ENCODE measurements at places on chromosomes 6 and 20.

- DNase-seq, result no peak
These were observed 128.0 kb upstream of the NT5E start for GRCh38 chr6:85321906-85322305.

GRCh38 chr6:43026365-43026764 lies 4.9 kb downstream of the RRP36 start:
- no peak for DNase-seq

DNA sequence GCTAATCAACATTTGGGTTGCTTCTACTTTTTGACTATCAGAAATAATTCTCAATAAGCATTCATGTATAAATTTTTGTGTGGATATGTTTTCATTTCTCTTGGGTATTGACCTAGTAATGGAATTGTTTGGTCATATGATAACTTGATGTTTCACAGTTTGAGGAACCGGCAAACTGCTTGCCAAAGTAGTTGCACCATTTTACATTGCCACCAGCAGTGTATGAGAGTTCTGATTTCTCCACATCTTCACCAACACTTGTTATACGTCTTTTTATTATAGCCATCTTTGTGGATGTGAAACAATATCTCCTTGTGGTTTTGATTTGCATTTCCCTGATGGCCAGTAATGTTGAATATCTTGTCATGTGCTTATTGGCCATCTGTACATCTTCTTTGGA lies 42.6 kb upstream of the TGM2 start:
- no peak for DNase-seq

GRCh38 chr6:106273087-106273486 lies 52.5 kb downstream of the ATG5 start:
- no peak for DNase-seq

DNA sequence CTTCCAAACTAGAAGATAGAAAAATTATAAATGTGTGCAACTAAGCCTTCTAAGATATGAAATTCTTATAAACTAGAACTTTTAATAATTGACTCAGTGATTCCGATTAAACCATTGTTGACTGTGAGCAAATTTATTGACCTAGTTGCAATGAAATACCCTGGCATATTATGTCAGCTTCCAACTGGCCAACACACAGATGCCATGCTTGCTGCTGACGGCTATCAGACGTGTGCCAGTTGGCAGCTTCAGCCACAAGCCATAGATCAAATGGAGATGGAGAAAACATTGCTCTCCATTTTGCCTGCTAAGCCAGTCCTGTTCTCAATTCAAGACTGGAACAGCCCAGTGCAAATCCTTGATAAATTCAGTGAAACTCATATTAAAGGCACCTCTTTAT lies 101.7 kb upstream of the HDGFL1 start:
- DNase-seq, result no peak

DNA sequence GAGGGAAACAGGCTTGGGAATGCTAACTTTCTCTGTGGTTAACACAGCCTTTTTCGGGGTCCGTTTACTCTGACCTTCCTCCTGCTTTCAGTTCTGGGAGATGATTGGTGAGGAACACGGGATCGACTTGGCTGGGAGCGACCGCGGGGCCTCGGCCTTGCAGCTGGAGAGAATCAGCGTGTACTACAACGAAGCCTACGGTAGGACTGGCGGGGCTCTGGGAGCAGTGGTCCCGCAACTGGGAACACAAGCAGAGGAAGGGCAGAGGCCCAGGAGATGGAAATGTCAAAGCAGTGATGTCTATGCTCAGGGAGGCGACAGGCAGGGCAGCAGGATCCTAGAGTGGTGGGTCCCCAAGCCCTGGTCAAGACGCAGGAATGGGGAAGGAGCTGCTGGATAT lies 3.5 kb downstream of the TUBB1 start:
- no peak for DNase-seq

DNA sequence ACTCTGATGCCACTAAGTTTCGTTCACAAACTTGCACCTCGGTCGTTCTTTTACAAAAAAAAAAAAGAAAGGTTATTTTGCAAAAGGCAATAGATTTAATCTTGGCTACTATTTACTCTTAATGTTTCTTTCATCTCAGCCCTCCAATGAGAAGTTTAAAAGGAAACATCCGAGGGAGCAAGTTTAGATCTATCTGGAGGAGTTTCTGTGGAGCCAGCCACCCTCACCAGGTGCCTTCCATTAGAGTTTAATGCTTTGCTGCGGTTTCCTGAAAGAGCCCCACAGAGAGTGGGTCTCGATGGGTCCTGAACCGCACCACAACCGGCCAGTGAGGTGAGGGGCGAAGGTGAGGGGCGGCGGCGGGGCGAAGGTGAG lies 632 bp downstream of the PRKN start:
- DNase-seq, result no peak

GRCh38 chr6:151044465-151045441 lies 179.3 kb downstream of the MTHFD1L start:
- no peak for DNase-seq

DNA sequence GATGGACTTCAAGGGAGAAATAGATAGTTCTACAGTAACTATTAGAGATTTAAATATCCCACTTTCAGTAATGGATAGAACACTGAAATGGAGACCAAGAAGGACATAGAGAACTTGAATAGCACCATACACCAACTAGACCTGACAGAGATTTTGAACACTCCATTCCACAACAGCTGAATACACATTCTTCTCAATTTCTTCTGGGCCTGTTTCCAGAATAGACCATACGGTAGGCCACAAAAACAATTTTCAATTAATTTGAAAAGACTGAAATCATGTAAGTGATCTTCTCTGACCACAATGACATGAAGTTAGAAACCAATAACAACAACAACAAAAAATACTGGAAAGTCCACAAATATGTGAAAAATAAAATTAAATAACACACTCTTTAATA lies 979.1 kb upstream of the FLRT3 start:
- no peak for DNase-seq

- DNase-seq, result no peak
These were observed 13.0 kb downstream of the KHDC1 start for GRCh38 chr6:73250016-73250415.

- no peak for DNase-seq
These were observed 31.3 kb downstream of the STX11 start for GRCh38 chr6:144181639-144182038.

DNA sequence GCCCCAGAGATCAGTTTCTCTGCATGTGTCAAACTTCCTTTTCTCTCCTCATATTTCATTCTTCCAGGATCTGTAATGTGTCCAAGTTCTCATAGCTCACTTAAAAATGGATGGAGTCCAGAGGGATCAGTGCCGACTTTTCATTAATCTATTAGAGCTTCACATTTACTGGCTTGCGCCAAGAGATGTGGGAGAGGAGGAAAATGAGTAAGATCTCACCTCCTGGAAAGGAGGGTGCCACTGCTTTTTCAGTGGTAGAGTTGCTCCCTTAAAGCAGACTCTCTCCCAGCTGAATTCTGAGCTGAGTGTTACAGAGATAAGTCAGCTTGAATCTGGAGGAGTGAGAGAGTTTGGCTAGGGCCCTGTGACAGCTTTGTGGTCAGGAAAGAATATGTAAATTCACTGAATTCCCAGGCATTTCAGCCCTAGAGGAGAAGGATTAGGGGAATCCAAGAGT lies 175.9 kb downstream of the SOX4 start:
- no peak for DNase-seq

Data from upper lobe of left lung (tissue), 6 donors.